ENCODE measurements at places on chromosomes 4 and X.
A peak's percentile ranks its signal among the peaks of the same experiment; 100 is the strongest.

DNA sequence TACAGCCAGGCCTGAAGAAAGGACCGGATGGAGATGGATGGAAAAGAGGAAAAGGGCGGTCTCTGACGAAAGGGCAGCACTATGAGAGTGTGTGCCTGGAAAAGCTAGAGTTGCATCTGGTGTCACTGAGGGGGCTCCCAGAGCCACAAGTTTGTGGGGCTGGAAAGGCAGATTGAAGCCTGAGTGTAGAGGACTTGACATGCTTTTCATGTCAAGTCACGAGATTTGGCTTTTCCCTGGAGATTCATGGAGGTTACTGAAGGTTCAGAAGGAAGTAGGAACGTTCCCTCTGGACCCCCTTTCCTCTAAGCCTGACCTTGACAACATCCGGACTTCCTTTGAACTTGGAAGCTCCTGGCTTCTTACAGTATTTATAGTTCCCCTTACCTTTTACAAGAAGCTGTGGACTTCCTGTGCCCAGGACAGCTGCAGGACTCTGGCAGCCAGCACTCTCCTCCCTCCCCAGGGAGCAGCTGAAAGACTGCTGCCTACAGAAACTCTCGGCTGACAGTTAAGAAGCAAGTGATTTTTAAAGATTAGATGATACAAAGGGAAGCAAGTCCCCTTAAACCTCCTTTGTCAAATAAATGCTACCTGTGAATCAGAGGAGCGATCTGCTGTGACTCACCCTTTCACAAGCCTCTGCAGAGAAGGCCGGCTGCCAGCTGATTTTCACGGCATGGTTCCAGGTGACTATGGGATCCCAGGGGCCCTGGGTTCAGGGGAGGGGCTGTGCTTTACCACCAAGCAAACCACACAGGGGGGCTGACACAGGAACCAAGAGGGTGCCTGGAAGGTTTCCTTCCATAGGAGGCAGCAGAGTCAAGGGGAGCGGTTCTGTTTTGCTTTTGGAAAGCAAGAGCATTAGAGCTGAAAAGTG lies 72.9 kb upstream of the STIM2 start:
- no peak for DNase-seq

DNA sequence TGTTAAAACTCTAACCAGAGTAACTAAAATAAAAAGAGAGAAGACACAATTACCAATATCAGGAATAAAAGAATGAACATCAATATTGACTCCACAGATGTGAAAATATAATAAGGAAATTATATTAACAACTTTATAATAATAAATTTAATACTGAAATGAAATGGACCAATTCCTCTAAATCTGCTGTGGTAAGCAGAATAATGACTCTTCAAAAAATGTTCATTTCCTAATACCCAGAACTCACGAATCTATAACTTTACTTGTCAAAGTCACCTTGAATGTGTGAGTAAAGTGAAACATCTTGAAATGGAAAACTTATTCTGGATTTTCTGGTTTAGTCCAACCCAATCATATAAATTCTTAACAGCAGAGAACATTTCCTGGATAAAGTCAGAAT lies 1391.1 kb downstream of the FAM133A start:
- no peak for DNase-seq

- no peak for DNase-seq
These were observed 451.1 kb upstream of the FAT1 start for GRCh38 chr4:187174749-187175148.

DNA sequence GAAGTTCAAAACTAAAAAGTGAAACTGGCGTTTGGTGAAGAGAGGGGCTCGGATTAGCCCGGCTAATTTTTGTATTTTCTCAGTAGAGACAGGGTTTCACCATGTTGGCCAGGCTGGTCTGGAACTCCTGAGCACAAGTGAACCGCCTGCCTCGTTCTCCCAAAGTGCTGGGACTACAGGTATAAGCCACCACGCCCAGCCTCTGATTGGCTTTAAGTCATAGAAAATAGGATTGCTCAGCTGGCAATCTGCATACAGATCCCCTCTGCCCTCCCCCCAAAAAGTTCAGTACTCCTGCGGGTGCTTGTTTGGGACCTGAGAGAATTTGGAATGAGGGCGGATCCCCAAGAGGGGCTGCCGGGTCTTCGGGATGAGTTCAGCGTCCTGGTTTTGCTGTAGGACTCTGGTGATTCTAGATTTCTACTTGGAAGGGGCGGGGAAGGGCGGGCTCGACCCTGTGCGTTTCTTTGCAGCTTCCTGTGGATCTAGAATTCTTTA lies 537 bp upstream of the PRKX start:
- no peak for DNase-seq

DNA sequence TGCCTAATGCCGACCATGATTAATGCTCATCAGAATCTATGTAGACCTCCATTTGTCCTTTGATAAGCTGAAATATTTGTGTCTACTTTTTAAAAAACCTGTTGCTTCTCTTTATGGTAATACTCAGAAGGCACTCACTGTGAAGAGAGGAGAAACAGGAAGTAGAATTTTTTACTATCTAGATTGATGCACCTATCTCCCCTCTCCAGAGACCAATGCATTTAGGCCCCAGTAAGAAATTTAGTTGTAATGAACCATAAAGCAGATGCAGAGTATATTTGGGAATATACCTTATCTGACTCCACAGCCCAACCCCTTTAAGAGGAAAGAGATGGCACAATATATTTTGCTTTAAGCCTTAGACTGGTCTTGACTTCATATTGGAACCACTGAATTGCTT lies 11.1 kb downstream of the TBL1X start:
- DNase-seq, result no peak

DNA sequence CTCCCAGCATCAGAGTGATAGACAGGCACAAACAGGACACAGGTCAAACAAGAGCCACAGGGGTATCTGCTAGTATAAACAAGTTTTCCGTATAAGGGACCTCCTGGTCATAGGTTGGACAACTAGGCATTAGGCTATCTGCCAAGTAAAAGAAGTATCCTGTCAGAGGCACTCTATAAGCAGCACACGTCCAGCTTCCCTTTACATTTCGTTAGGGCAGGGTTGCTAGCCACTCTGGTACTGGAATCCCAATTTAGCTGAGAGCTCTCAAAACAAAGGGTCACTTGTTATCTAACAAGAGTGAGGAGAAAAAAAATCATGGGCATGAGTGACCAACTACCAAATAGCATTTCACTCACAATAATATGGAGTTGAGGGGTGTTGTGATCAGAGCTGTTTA lies 780.7 kb upstream of the DIAPH2 start:
- DNase-seq, result no peak

DNA sequence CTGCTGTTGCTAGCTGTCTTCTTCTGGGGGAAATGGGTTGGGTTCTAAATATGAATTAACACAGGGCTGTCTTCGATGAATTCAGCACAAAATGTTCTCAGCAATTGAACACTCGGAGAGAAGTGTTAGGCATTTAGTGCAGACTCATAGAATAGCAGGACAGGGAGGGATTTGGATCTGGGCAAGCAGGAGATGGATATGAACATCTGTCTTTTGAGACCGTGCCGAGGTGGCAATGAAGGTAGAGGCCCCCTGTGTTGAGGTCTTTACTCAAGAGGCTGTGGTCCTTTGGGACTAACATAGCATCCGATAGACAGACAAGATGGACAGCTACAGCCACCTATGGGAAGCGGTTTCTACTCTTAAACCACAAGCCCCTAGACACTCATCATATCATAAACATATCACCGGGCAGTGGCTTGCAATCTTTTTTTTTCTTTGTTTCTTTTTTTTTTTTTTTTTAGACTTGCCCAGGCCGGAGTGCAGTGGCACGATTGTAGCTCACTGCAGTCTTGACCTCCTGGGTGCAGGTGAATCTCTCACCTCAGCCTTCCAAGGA lies 6.7 kb downstream of the CD99 start:
- no peak for DNase-seq

DNA sequence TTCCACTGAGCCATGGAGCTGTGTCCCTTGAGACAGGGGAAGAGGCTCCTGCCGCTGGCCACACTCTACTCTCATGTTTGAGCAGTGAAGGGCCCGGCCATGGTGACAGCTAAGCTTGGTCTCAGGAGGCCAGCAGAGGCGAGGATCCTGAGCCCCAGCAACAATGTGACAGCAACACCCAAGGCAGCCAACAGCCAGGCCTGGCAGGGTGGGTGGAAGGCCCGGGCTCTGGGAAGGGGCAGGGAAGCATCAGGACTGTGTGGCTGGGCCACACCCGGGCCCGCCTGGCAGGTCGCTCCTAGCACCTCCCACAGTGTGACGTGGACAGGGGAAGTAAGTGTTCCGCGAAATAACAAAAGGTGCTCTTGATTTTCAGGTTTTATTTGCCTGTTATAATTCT lies 24.8 kb downstream of the L1CAM start:
- no peak for DNase-seq

- DNase-seq, result peak; percentile 1
These were observed 26.9 kb upstream of the TMPRSS11B start for GRCh38 chr4:68272380-68272779.

DNA sequence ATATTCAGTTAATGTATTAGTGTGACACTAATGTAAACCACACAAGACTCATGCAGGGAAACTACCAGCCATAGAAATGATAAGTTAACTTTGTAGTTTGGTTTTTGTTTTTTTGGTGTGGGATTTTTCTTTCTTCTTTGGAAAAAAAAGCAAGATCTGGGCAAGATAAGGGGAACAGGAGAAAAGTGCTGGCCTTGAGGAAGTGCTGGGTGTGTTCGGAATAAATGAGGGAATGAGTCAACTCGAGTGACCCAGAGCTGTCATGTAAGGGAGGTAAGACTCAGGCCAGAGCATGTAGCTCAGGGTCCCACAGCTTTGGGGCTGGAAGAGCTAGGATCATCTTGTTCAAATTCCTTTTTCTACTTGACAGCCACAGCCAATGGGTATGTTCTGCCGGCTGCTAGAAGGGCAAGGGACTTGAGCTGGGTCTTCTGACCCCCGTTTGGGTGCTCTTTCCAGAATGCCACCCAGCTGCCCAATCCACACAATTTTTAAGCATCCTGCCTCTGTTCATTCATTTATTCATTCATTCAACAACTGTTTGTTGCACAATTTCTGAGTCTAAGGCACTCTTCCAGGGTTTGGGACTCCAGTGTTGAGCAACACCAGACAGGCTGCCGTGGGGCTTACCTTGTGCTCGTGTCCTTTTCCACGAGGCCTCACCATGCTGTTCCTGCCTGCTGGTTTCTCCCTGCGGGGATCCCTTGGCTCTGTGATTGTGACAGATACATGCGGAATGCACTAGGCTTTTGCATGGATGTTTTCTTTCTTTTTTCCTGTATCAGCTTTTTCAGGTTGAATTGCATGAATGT lies 54.5 kb downstream of the CLDN34 start:
- DNase-seq, result no peak

DNA sequence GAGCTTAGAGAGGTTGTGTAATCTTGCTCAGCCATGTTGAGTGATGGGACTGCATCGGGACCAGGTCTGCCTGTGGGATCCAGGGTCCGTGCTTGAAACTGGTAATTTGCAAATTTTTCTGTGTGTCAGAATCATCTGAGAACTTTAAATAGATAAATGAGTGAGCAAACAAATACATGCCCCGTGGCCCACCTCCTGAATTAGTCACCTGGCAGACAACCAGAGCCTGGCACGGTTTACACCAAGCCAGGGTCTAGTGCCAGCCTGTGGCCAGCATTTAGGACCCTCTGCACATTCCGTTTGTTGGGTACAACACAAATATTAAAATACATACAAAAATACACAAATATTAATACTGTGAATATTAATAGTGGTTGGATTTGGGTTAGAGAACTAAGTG lies 90.6 kb upstream of the STOX2 start:
- no peak for DNase-seq

DNA sequence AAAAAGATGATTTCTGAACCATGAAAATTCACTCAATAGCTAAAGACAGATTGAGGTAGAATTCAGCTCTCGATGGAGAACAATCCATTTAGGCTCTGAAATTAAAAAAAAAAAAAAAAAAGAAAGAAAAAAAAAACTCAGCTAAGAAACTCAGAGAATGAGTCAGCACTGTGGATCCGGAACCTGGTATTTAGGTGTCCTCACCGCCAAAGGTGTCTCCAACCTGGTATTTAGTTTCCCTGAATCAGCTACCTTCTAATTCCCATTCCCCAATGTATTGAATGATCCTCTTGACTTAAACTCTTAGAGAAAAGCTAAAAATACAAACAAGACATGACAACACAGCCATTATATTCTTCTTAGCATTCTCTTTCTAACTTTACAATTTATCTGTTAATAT lies 150.3 kb upstream of the RASGEF1B start:
- no peak for DNase-seq

DNA sequence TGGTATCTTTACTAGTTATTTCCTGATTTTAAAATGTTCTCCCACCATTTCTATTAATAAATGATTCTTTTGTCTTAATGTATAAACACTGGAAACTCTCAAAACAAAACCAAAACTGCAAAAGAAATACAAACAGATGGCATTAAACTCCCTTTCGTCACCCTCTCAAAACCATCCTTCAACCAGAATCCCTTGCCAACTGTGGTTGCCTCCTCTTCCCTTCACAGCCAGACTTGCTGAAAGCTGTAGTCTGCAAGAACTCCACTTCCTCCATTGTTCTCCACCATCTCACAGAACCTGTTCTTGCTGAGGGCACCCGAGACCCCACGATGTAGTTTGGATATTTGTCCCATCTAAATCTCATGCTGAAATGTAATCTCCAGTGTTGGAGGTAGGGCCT lies 96.5 kb downstream of the WWC2 start:
- no peak for DNase-seq

DNA sequence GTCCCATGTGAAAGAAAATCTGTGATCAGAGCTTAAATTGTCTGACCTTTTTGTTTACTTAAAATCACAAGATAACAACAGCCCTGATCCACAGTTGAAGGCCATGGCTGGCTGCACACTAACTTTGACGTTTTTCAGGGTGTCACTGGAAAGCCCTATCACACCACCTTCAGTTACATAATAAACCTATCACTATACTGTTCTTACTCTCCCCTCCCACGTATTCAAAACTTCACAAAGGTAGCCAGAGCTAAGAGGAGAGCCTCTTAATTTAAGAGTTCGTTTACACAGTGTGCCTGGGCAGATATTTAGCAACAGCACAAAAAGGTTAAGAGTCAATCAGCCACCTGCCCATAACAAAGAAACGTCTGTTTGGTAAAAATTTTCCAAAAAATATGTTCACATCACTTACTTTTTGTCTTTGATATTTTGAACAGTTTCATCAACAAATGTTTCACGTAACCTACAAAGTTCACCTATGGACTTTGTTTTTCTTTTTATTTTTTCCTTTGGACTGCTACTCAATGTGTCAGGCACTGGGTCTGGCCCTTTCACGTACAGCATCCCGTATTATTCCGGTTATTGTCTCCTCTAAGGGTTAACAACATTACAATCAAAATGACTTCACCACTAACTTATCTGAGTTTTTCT lies 25.0 kb downstream of the RFC1 start:
- DNase-seq, result no peak

DNA sequence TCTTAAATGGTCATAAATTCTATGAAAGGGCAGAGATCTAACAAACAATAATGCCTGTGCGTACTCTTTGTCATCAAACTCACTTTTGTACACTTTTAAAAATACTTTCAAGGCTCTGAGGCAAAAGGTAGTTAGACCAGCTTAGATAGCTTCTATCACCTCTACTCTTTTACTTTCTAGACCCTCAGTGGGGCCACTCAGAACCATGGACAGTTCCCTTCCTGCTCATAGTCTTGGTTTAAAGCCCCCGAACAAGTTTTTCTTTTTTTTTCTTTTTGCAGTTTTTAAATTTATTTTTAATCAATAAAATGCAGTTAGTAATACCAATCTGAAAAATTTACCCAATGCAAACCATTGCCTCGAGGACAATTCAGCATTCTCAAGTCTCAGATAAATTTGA lies 460.5 kb upstream of the CNKSR2 start:
- no peak for DNase-seq

GRCh38 chr4:31692399-31692940 lies 972.3 kb downstream of the PCDH7 start:
- DNase-seq, result no peak

GRCh38 chrX:70998411-70999027 lies 67.6 kb upstream of the SLC7A3 start:
- peak; percentile 30 for DNase-seq
